NCI-H2227 treated with DMSO at 0.1 percent for 48 hours (cell line): ENCODE measurements at places on chromosomes 7 and 10.

DNA sequence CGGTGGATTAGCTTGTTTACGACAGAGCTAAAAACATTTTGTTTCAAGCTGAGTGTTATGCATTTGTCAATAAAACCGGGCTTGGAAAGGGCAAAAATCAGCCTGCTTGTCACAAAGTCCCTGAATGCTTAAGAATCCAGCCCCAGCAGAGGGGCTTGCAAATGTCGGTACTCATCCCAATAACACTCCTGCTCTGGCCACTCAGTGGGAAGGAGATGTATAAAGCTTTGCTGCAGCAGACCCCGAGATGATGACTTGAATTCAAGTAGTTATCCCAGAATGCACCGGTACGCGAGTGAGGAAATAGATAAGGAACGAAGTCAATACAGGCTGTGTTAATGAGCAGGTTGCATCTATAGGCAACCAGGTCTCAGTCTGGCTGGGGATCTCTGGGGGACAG, 662.3 kb downstream of the CCSER2 start:
- DNase-seq = no peak

GRCh38 chr7:47318395-47319182, 263.3 kb downstream of the TNS3 start:
- no peak for DNase-seq

- no peak for DNase-seq
These were observed 91.4 kb upstream of the CCDC71L start for GRCh38 chr7:106752367-106752766.

GRCh38 chr7:128022631-128023532, 8.4 kb downstream of the LRRC4 start:
- no peak for DNase-seq

DNA sequence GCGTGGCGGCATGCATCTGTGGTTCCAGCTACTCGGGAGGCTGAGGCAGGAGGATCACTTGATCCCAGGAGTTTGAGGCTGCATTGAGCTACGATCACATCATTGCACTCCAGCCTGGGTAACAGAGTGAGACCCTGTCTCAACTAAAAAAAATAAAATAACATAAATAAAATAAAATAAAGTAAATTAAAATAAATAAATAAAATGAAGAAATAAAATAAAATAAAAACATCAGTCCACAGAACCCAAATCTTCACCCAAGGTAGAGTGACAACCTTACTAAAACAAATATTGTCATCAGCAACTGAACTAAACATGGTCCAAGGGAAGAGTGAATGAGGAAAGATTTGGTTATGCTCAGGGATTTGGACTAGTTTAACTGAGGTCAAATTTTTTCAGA, 24.8 kb upstream of the OCM2 start:
- no peak for DNase-seq

- no peak for DNase-seq
These were observed 120.5 kb downstream of the UBE2H start for GRCh38 chr7:129832282-129832681.

- DNase-seq = no peak
These were observed 660.7 kb downstream of the PARD3 start for GRCh38 chr10:34154383-34154900.
